CD4-positive, CD25-positive, alpha-beta regulatory T cell (primary cell): ENCODE measurements at places on chromosomes 1 and 21.

- no peak for DNase-seq
These were observed 95.1 kb downstream of the RERE start for GRCh38 chr1:8722366-8722765.

DNA sequence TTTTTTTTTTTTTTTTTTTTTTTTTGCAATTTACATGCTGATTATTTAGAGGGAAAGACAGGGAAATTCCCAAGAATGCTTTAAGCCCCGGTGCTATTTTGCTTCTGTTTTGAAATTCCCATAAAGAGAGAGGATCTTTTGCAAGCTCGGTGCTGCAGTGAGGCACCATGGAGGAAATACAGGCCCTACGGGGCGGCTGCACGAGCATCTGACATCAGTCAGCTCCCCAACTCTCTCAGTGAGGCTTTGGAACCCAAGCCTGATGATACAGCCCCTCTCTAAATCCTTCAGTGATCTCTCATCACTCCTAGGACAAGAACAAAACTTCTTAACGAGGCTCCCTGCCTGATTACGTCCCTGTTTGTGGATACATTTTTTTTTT, 791 bp upstream of the CHI3L1 start:
- no peak for DNase-seq

- DNase-seq, result no peak
These were observed 15.0 kb upstream of the S100B start for GRCh38 chr21:46619846-46620245.

DNA sequence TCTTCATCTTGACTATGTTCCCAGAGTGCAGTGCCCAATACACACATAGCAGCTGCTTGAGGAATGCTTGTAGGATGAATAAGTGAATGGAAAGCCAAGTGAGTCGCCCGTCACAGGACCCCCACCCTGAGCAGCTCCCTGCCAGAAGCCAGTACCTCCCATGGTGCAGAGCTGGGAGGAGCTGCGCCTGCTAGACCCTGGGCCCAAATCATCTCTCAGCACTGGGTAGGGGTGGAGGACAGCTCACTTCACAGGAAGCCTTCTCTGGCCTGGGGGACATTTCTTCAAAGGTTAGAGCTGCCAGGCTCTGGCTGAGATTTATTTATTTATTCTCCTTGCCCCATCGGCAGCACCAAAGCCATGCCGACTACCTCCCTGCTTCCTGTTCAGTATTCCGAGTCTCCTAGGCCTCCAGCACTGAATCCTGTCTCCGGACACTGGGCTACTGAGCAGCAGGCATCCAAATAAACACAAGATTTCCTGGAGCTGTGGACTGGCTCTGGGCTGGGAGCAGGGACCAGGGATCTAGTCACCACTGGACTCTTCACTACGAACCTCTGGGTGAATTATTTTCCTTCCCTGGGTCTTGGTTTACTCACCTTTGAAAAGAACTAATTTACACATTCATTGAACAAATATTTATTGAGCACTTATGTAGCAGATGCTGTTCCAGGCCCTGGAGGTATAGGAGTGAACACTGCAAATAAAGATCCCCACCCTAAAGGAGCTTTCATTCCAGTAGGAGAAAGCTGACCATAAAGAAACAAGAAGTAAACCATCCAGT, 187.7 kb downstream of the TRABD2B start:
- no peak for DNase-seq

DNA sequence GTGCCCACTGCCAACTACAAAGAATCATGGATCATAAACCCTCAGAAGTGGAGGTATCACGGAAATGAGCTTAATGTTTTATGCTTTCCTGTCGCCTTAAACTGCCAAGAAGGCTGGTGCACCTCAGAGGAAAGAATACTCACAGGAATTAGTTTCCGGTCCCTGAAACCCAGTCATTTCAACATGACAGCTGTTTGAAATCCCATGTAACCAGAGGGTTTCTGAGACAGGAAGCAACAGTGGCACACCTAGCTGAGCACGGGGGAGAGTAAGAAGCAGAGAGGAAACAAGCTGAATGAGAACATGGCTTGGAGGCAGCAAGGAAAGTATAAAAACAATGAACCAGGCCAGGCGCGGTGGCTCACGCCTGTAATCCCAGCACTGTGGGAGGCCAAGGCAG, 3.9 kb downstream of the JAK1 start:
- peak; percentile 37 for DNase-seq

DNA sequence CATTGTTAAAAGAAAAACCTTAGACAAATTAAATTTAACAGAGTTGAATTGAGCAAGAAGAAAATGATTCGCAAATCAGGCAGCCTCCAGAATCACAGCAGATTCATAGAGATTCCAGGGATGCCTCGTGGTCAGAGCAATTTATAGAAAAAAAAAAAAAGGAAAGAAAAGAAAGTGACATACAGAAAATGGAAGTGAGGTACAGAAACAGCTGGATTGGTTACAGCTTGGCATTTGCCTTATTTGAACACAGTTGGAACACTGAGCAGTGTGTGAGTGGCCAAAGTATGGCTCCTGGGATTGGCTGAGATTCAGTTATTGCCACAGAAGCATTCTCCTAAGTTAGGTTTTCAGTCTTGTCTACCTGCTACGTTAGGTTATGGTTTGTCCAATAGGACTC, 9.1 kb upstream of the C21orf91 start:
- DNase-seq, result no peak

DNA sequence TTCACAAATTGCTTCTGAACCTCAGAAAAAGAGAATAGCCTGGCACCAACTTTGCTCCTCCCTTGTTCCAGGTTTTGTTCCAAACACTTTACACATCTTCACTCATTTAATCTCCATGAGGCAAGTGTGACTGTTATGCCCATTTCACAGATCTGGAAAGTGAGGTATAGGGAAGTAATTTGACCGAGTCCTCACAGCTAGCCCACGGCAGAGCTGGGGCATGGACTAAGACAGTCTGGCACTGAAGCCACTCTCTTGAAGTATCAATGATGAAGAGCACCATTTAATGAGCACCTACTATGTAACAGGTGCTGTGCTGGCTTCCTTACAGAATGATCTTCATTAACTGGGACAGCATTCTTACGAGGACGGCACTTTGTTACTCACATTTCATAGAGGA, 19.0 kb downstream of the C1QB start:
- no peak for DNase-seq

DNA sequence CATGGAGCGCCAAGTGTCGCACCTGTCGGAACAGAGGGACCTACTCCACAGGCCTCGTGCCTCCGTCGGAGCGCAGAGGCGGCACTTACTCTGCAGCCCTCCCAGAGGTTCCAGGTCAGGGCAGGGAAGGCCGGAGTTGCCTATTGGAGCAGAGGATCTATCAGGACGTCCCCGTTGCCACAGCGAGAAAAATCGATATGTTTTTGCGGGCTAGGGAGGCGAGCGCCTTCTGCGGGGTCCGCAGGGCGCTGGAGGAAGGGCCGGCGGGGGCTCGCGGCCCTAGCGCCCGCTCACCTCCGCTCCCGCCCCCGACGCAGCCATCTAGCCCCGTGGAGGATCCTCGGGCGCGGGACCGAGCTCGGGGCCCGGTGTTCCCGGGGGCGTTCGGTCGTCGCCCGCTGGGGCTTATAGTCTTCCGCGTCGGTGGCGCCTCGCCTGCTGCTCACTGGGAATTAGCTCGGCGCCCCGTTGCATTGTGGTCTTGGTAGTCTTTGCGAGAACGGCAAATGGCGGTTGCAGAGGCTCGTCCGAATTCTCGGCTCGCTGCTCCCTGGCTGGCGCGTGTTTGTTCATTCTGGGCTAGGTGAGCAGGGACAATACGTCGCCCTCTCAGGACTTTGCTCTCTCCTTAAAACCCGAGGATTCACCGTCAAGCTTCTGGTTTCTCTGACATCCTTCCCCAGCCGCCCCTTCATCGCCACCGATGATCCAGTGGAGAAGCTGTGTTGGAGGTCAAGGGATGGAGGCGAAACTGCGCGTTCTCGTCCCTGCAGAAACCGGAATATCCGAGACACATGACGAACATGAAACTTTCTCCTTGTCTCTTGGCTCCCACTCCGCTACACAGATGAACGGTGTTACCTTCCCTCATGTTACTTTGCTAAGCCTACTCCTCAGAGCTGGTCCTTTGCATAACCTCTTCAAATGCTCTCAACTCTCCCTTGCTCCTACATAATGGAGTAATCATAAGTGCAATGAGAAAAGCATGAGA, at the start of gene JTB:
TSS of gene JTB (minus strand) at position 425 of the 991 bp plus-strand sequence. CDS start at position 3, 422 bp downstream.
- DNase-seq, result peak; percentile 80

- no peak for DNase-seq
These were observed 397.9 kb downstream of the BRINP2 start for GRCh38 chr1:177568622-177569021.

GRCh38 chr1:2594001-2594640, 7.5 kb downstream of the PRXL2B start:
- DNase-seq, result no peak

DNA sequence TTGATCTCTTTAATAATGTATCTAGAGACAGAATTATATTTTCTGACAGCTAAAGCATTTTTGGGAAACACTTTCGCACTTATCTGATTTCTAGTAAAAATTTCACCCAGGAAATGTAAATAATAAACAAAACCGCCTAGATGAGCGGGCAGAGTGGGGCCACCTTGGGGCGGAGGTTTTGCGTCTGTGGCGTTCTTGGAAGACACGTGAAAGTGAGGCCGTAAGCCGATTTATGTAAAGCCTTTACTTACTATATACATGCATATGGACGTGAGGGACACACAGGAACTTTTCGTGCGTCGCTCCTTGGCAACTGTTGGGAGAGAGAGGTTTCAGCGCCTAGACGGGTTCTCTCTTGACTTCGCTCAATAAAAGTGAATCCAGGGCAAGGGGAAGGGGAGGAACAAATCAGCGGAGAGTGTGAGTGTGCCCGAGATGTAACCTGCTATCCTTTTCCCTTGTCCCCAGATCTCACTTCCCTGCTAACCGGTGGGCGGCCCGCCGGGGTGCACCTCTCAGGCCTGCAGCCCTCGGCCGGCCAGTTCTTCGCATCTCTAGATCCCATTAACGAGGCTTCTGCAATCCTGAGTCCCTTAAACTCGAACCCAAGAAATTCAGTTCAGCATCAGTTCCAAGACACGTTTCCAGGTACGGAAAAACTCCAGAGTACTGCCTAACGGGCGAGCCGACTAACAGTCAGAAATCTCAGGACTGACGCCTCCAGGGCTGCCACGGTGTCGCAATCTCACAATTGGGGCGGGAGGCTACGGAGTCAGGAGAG, 1.7 kb downstream of the HLX start:
- DNase-seq, result no peak

GRCh38 chr1:27555700-27556424, 48.1 kb downstream of the AHDC1 start:
- peak; percentile 86 for DNase-seq
